ENCODE measurements at places on chromosomes 13 and 19. TPM values are rescaled to one million over a fixed set of nuclear protein-coding genes. Genes with fewer than 3 reads are reported as not detected.

CYP4F22 gene
- not detected for total RNA-seq

CCDC169 gene
- 1.5 TPM for total RNA-seq

ZNF208 gene
- total RNA-seq = 23.2 TPM

TNFSF13B gene
- total RNA-seq = 25.7 TPM

ZNF729 gene
- total RNA-seq = not detected

PSG6 gene
- total RNA-seq = not detected

TNFRSF19 gene
- 4.3 TPM for total RNA-seq

TMEM221 gene
- 0.30 TPM for total RNA-seq

MRPS31 gene
- total RNA-seq = 14.6 TPM

QPCTL gene
- total RNA-seq = 5.4 TPM

DNA sequence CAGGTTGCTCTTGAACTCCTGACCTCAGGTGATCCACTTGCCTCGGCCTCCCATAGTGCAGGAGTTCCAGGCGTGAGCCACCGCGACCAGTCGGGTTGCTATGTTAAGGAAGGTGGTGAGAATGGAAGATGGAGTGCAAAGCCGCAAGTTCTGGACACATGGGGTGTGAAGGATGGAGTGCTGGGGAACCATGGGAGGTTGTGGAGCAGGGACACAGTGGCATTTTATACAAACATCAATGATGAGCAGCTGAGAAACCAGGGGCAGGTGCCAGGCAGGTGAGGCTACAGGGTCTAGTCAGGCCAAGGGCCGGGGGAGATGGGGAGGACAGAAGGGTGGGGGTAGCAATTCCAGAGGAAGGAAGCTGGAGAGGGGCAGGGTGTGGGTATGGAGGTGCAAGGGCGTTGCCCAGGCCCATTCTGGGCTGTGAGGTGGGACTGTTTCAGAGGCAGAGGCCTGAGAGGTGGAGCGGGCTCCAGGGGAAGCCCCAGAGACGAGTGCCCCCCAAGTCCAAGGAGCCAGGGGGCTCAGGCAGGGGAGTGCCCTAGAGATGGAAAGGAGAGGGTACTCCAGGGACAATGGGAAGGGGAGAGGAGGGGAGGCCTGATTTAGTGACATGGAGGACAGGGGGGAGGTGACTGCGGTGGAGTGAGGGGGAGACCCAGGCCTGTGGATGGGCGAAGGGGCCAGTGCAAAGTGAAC is 1.9 kb upstream of the RAX2 start:
- no peak for DNase-seq

DNA sequence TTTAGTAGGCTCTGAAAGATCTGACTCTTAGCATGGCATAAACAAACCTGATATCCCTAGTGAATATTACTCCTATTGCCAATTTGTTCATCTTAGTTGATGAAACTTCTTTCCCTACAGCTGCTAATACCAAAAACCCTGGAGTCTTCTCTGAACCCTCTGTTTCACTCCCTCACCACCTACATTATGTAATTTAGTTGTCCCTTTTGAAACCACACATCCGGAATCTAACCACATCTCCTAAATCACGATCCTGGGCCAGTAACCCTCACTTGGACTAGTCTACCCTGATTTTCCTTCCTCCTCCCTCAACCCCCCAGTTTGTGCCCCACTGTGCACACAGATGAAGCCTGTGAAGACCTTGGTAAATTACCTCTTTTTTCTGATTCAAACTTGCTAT is 1.2 kb downstream of the ZNF256 start:
- no peak for DNase-seq

- DNase-seq = no peak
Measured at GRCh38 chr19:44968670-44969069, 13.5 kb downstream of the CLPTM1 start.

DNA sequence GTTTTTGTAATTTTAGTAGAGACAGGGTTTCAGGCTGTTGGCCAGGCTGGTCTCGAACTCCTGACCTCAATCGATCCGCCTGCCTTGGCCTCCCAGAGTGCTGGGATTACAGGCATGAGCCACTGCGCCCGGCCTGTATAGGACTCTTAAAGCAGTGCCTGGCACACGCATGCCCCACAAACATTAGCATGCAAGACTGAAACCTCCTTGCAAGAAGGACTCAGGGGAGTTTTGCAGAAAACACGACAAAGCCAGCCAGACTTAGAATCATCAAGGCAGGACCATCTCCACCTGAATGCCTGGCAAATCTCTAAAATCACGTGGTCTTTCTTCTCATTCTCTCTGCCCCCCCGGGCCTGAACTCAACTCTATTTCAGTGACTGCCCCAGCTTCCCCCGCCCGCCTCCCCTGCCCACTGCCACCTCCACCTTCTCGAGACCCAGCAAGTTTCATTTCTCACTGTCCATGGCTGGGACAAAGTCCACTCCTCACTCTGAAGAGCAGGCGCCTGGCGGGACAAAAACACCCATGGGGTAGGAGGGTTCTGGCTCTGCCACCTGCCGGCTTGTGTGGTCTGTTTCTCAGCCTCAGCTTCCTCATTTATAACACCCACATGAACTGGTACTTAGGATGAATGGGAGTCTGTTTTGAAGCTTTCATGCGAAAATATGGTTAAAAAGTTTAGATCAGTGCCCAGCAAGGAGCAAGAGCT is 2.4 kb downstream of the TICAM1 start:
- DNase-seq = no peak

DNA sequence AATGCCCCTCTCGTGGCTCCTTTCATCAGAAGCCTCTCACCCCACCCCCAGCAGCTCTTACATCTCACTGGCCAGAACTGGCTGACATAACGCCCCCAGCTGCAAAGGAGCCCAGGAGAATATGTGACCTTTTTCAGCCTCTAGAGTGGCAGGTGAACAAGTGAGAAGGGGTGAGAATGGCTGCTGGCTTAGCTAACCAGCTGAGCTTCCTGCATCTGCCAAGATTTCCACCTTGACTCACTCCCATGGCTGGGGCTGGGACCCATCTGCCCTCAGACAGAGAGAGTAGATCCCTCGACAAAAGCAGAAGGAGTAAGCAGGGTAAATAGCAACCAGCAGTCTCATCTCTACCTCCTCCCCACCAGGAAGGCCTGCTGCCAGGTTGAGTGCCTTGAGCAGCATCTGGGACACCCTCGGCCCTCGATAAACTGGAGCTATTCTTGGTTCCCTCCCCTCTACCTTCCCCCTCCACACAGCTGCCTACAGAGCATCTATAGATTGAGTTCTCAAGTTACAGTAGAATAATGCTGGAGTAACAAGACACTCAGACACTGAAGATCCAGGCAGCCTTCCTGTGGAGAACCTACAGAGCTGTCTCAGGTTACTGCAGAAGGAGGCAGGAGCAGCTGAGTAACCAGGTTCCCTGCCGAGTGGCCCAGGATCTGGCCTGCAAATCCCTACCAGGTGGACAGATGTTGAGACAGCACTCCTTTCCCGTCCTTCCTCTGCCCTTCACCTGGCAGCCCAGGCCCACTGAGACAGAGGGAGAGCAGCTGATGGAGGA is 15.5 kb downstream of the KASH5 start:
- DNase-seq = no peak

DNA sequence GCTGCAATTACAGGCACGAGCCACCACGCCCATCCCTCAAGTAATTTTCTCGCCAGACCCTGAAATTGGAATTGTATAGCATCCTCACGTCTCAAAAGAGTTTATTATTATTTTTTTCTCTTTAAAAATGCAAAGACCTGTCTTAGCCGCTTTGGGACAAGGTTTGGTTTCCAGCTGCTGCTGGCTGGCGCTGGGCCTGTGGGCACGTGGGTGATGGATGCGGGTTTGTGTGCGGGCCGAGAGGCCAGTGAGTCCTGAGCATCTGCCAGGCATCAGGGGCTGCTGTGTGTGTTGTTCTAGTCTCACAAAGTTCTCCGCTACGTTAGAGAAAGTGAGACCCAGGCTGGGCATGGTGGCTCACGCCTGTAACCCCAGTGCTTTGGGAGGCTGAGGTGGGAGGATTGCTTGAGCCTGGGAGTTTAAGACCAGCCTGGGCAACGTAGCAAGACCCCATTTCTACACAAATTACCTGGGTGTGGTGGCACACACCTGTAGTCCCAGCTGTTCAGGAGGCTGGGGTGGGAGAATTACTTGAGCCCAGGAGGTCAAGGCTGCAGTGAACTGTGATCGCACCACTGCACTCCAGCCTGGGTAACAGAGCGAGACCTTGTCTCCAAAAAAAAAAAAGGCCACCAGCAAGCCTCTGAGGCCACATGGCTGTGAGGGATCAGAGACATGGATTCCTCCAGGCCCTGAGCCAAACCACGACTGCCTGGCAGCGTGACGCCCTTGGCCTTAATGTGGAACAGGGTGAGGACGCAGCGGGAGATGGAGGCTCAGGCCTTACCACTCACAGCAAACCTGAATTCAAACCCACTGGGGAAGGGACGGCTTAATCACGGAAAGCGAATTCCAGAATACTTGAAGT is 4.7 kb upstream of the TMPRSS9 start:
- no peak for DNase-seq

GRCh38 chr19:30743011-30743410 is 370.8 kb downstream of the ZNF536 start:
- DNase-seq = no peak

- DNase-seq = no peak
Measured at GRCh38 chr19:18658366-18658855, 21.6 kb downstream of the KLHL26 start.

GRCh38 chr13:85567909-85568308 is 231.3 kb downstream of the SLITRK6 start:
- DNase-seq = no peak

DNA sequence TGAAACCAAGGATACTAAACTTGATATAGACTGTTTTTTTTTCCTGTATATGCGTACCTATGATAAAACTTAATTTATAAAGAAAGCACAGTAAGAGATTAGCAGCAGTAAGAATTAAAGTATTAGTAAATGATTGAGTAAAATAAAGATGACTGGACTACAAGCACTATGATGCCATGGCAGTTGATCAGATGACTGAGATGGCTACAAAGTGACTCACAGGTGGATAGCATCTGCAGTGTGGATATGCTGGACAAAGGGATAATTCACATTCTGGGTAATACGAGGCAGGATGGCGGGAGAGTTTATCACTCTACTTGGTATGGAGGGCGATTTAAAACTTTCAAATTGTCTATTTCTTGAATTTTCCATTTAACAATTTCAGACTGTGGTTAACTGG is 11.8 kb downstream of the HTR2A start:
- DNase-seq = no peak

- DNase-seq = no peak
Measured at GRCh38 chr19:53809518-53810186, 14.5 kb downstream of the NLRP12 start.

DNA sequence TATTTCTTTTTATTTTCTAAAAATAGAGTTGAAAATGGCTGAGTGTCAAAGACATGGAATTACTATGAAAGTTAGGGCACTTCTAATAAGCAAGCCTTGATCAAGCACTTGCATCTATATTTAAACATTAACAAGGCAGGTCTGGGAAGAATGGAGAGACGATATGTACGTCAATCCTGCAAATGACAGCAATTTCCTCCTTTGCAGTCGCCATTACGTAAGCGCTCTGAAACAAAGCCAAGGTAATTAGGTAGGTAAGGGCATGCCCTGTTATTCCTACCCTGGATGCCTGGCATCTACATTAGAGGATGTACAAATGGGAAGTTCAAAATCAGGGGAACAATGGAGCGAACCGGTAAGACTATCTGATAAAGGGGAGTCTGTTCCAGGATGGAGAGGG is 664.0 kb upstream of the ARGLU1 start:
- no peak for DNase-seq

All from aorta (tissue), 5 donors.